ENCODE measurements at places on chromosomes 1 and 21.

GRCh38 chr1:161398900-161399256, 31.2 kb upstream of the CFAP126 start:
- DNase-seq: no peak

- DNase-seq: no peak
Observed at GRCh38 chr1:100869996-100870395, 24.6 kb downstream of the EXTL2 start.

GRCh38 chr21:34996304-34997101, 52.6 kb downstream of the RUNX1 start:
- DNase-seq: no peak

DNA sequence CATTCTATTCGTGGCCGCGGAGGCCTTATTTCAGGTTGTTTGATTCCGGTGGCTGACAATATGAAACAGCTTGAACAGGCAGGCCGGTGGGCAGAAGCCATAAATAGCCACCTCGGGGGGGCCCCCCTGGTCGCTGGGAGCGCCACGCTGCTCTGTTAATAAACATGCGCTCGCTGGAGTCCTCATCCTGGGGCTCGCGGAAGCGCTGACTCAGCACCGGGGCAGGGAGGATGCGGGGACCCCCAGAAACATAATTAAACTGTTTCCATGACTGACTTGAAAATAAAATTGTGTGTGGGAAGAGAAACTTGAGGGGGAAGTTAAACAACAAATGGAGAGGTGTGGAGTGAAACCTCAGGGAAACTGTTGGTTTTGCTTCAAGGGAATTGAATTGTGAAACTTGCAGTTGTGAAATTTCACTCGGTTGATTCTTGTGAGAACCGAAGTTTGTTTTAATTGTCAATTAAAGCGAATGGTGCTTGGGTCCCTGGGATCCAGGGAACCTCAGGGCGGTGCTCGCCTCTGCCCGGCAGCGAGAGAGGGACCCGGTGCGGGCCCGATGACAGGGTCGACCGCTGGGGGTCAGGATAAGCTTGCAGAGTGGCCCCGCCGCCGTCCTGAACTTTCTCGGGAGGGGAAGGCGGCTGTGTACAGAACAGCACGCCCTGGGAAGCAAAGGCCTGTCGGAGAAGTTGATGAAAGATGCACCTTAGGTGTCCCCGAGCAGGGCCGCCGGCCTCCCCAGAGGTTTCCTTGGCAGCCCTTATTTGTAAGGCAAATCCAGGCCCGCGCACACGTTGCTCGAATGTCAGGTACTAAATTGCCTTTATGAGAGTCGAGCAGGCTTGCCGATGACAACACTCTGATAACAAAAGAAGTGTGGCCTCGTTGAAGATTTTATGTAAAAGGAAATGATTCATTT, 176.9 kb upstream of the LMO4 start:
- DNase-seq: peak; percentile 51

GRCh38 chr1:110585481-110585880, 20.7 kb downstream of the KCNA2 start:
- no peak for DNase-seq

DNA sequence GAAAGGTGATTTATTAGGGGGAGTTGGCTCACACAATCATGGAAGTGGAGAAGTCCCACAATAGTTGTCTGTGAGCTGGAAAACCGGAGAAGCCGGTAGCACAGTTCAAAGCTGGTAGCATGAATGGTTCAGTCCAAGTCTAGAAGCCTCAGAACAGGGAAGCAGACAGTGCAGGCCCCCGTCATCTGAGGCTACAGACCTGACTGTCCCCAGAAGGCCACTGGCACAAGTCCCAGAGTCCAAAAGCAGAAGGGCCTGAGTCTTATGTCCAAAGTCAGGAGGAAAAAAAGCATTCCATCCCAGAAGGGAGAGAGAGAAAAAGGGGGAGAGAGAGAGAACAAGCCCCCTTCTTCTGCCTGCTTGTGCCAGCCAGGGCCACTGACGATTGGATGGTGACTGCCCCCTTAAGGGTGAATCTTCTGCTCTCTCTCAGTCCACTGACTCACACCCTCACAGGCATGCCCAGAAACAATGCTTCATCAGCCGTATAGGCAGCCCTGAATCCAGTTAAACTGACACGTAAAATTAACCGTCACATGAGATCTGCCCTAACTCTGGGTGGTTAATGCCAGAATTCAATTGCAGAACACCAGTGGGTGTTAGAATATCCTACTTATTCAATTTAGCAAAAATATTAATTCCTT, 49.3 kb upstream of the POU2F1 start:
- no peak for DNase-seq

DNA sequence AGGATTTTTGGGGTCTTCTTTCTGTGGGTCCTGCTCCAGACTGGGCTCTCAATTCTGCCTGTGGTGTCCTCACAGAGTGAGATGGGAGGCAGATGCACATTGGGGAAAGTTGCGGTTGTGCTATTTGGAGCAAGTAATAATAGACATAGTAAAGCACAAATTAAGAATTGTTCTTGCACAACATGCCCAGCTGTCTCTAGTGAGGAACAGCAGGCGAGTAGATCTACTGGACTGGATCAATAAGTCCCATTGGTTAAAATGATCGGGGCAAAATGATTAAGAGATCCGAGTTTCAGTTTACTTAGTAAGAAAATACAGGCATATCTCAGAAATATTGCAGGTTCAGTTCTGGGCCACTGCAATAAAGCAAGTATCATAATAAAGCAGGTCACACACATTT, 448.3 kb upstream of the PROX1 start:
- no peak for DNase-seq

DNA sequence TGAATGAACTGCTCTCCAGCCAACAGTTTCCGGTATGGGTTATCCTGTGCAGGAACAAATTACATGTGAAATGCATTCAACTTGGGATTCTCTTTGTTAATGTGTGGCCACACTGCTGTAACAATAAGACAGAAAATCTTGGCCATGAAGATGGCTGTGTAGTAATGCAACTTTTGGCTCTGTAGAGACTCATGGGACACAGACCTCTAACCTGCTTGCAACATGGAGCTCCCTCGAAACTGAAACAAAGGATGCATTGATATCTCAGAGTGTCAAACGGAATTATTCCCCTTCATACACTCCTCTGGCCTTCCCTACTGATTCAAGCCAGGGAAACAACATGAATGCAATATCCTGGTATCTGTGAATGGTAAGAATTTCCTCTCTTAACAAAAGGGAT, 559.3 kb upstream of the ZRANB2 start:
- DNase-seq: no peak

- no peak for DNase-seq
Observed at GRCh38 chr1:234716908-234717375, 107.0 kb upstream of the IRF2BP2 start.

DNA sequence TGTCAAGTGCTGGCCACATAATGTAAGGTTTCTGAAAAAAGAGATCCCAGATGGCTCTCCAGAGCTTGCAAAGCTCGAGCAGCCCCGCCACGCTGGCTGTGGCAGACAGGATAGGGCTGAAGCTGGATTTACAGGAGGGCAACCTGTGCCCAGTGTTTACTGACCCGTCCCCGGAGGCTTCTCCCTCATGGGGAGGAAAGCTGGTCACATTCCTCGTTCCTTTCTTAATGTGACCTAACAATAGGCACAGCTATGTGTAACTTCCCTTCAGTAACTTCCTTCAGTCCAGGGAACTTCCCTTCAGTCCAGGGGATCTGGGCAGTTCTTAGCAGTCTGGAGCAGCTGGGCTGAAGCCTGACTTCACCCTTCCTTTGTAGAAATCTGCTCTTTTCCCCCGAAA, 7.7 kb downstream of the SLFNL1 start:
- no peak for DNase-seq

DNA sequence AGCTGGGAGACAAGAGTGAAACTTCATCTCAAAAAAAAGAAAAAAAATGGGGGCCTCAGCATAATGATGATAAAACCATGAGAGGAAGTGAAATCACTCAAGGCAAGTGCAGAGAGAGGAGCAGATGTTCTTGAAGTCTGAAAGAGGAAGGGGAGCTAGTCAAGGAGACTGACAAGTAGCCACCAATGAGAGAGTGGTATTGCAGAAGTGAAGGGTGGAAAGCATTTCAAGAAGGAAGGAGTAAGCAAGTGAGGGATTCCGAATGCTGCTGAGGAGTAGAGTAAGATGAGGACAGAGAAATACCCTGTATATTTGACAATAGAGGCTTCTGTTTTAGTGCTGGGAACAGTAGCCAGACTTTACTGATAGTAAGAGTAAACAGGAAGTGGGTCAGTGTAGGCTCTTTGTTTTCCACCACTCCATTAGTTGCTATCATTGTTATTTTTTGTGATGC, 2.9 kb downstream of the TATDN3 start:
- peak; percentile 13 for DNase-seq

DNA sequence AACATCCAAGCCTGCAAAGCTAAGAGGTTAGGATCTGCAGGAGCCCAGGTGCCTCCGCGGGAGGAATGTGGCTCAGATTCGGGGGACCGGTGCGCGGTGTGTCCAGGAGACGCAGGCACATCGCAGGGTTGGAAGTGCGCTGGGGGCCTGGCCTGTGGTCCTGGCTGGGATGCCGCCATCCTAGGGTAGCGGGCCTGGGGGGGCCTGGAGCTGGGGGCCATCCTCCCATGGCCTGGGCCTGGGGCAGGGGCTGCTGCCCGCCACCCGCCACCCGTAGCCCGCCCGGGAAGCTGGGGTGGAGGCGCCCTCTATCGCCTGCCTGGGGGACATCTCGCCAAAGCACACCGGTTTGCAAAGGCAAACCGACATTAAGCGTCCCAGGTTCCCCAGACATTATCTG, 170.6 kb upstream of the ARHGEF16 start:
- DNase-seq: peak; percentile 16

- no peak for DNase-seq
Observed at GRCh38 chr1:33222381-33222780, 33.9 kb upstream of the ZNF362 start.

- no peak for DNase-seq
Observed at GRCh38 chr1:231016966-231017365, 23.1 kb downstream of the FAM89A start.

- peak; percentile 72 for DNase-seq
Observed at GRCh38 chr1:166166698-166167571, at the start of gene FAM78B. Gene FAM78B (minus strand): TSS chr1:166167001. CDS start chr1:166166248, 753 bp downstream.

GRCh38 chr1:116312681-116313069, 60.4 kb upstream of the ATP1A1 start:
- no peak for DNase-seq

GRCh38 chr1:247370786-247371732, 39.4 kb upstream of the ZNF496 start:
- no peak for DNase-seq

DNA sequence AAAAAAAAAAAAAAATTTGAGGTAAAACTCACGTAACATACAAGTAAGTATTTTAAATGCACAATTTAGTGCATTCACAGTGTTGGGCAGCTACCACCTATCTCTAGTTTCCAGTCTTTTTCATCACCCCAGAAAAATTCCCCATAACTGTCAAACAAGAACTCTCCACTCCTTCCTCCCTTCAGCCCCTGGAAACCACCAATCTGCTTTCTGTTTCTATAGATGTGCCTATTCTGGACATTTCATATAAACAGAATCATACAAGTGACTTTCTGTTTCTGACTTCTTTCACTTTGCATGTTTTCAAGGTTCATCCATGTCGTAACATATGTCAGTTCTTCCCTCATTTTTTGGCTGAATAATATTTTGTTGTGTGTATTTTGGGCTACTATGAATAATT, 24.9 kb upstream of the ETS2 start:
- peak; percentile 62 for DNase-seq

DNA sequence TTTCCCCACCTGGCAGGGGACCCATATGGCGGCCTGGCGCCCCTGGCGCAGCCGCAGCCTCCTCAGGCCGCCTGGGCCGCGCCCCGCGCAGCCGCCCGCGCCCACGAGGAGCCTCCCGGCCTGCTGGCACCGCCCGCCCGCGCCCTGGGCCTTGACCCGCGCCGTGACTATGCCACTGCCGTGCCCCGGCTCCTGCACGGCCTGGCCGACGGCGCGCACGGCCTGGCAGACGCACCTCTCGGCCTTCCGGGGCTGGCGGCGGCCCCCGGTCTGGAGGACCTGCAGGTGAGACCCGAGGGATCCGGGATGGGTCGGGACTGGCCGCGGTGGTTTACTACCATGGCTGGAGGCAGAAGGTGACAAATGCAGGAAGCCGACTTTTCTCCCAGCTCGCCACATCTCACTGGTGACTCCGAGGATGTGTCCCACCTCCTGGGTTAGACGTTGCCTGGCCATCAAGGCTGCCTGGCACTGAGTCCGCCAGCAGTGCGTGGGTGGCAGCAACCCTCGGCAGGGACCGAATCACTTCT, 1.1 kb downstream of the TFAP2E start:
- no peak for DNase-seq

DNA sequence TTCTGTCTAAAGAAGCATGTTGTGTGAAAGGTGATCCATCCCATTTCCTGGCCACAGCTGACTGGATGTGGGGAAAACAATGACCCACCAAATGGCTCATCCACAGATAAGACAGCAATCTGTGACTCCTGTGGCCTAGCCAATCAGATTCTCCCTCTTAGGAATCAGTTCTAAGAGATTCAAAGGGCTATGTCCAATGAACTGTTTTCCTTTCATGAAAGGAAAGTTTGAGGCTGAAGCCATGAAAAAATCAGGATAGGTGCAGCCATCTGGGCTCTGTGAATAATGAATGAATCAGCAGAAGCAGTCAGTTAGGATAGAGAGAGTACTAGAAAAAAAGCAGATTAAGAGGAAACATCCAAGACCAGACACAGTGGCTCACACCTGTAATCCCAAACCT, 164.7 kb downstream of the NRIP1 start:
- no peak for DNase-seq

DNA sequence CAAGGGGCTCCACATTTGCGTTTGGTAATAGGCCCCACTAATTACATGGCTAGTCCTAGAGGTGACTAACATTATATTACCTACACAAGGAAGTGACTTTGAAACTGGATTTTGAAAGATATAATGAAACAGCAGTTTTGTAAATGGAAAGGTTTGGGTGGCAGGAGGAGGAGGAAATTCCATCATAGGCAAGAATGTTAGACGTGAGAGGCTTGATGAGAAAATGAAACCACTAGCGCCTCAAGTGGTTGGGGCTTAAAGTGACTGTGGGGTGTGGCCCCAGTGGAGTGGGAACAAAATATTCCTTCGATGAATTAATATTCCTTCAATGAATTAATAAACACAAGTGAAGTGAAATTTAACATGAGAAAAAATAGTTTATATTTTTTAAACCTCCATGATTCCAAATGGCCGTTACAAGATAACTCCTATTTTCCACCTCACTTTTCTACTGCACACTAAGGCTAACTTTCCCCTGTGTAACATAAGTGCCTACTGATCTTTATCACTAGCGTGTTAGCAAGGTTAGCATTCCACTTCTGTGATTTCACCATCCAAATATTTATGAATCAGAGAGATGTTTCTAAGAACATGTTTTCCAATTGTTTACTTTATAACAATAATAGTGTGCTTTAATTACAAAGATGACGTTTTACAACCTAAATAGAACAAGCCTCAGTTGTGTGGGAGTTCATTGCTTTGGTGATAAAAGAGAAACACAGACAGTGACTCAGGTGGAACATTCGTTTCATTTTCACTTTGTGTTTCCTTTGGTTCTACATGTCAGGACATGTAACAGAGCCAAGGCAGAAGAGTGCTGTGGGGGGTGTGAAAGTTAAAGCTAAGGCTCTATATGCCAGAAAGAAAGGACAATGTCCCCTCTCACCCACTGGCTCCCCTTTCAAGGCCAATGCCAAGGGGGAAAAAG, 12.5 kb upstream of the ATF3 start:
- DNase-seq: peak; percentile 85

Measured in activated CD4-positive, alpha-beta T cell treated with anti-CD3 and anti-CD28 coated beads, Interleukin-10, Interleukin-2, amounts not matched to agents 100 ng/mL and 50 ng/mL, durations not matched to agents 16 hours and 8 hours (primary cell).